ENCODE measurements at places on chromosomes 6 and 20. TPM values are rescaled to one million over a fixed set of nuclear protein-coding genes. Genes with fewer than 3 reads are reported as not detected.

Gene AFG1L
- 6.9 TPM for total RNA-seq

Gene ITPA
- total RNA-seq = 70.2 TPM

Gene PSMF1
- total RNA-seq = 93.9 TPM

Gene CST2
- total RNA-seq = not detected

Gene PDYN
- total RNA-seq = 0.59 TPM

Gene PKHD1
- total RNA-seq = 0.09 TPM

Gene MOCS3
- total RNA-seq = 9.0 TPM

Gene PRRT1
- 1.8 TPM for total RNA-seq

Gene CRISP3
- total RNA-seq = not detected

DNA sequence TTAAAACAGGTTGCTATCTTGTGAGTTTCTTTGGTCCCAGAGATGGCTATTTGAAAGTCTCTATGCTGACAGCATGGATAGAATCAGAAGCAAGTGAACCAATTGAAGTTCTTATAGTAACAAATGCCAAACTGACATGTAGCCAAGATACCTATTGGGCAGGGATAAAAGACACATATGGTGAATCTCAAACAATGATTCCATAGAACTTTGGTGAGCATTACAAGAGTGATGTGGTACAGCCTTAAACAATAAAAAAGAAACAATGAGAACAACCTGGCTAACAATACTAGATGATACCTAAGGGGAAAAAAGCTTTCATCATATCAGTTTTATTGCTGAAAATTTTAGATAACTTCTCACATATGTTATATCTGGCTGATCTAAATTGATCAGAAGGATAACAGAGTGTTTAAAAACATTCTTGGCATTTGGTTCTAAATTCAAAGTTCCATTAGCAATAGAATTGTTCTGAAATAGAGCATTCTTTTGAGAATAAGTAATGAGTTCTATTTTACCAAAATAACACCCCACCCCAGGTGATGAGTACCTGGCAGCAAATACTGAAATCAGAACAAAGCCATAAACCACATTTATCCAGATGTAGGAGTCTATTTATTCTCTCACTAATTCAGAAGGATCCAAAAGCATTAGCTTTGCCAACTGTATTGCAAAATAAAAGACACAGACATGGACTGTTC, 5.8 kb upstream of the HMGCLL1 start:
- DNase-seq = no peak
- H3K4me3 ChIP-seq = no peak overlapping the region
- no peaks in the 10 kb centered on the region for H3K36me3 ChIP-seq

DNA sequence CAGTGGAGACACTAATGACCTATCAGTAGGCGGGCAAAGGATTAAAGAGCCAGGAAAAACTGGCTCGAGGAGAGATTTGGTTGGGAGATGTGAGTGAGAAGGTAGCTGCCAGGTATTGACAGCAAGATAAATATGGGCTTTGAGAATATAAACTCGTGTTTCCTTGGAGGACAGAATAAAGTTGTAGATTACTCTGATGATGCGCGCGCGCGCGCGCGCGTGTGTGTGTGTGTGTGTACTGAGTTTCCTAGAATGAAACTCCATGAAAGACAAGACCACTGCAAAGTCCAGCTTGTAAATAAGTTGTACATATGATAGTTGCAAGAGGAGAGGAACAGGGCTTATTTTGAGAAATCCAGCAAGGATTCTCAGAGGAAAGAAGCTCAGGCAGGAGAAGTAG, 13.3 kb upstream of the TREM2 start:
- peak; percentile 8 for DNase-seq
- H3K4me1 ChIP-seq = peaks cover 2% of the 10 kb centered on the region
- no peak overlapping the region for H3K4me3 ChIP-seq
- H3K36me3 ChIP-seq = no peaks in the 10 kb centered on the region

DNA sequence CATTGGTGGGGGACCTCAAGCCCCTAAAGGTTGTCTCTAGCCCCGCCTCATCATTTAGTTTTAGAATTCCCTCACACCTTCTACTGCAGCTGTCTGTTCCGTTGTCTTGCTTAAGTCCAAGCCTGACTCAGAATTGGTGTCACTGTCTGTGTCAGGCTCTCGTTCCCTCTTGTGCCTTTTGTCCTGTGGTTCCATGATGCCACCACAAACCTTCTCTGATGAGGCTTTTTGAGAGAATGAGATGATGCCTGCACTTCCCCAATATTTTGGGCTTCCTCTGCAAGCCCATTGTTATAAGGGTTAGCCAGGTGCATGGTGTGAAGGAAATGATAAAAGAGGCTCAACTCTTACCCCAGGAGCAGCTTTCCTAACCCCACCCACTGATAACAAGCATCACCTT, 8.1 kb upstream of the AKIRIN2 start:
- H3K27ac ChIP-seq = no peak overlapping the region
- no peak overlapping the region for H3K4me3 ChIP-seq
- H3K27me3 ChIP-seq = no peaks in the 10 kb centered on the region
- no peaks in the 10 kb centered on the region for H3K36me3 ChIP-seq
- no peaks in the 10 kb centered on the region for H3K4me1 ChIP-seq
- no peak for DNase-seq

GRCh38 chr6:49955847-49956246, 8.1 kb downstream of the DEFB114 start:
- H3K4me3 ChIP-seq = no peak overlapping the region
- no peaks in the 10 kb centered on the region for H3K4me1 ChIP-seq

GRCh38 chr20:48705240-48706115, 122.3 kb downstream of the PREX1 start:
- no peak overlapping the region for H3K4me3 ChIP-seq
- no peak for DNase-seq
- H3K4me1 ChIP-seq = no peaks in the 10 kb centered on the region
- H3K36me3 ChIP-seq = no peaks in the 10 kb centered on the region

- H3K27ac ChIP-seq = no peak overlapping the region
- H3K27me3 ChIP-seq = no peaks in the 10 kb centered on the region
- no peaks in the 10 kb centered on the region for H3K4me1 ChIP-seq
- no peak for DNase-seq
- peaks cover 10% of the 10 kb centered on the region for H3K36me3 ChIP-seq
Observed at GRCh38 chr6:36873612-36874442, 776 bp downstream of the PPIL1 start.

GRCh38 chr6:146876271-146877151, 277.7 kb downstream of the ADGB start:
- no peaks in the 10 kb centered on the region for H3K36me3 ChIP-seq
- H3K4me1 ChIP-seq = no peaks in the 10 kb centered on the region
- DNase-seq = no peak
- no peak overlapping the region for H3K4me3 ChIP-seq
- no peak overlapping the region for H3K27ac ChIP-seq

DNA sequence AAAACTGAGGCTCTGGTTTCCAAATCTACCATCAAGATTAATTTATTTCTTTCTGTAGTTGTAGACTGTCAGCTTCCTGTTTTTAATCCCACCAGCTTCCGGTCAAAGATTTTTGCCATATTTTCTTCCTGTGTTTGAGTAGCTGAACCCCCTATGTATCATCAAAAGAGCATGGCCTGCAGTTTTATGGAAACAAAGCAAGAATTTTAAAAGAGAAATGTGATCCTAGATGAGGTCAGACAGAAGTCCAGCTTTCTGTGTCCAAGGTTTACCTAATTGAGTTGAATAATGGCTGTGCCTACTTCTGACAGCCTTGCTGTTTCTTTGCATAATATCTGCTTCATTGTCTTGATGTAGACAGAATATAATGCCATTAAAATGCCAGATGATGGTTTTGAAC, 163.7 kb downstream of the CARMIL1 start:
- no peak overlapping the region for H3K27ac ChIP-seq
- H3K27me3 ChIP-seq = no peaks in the 10 kb centered on the region
- H3K4me1 ChIP-seq = no peaks in the 10 kb centered on the region
- H3K36me3 ChIP-seq = peaks cover 22% of the 10 kb centered on the region
- DNase-seq = no peak
- no peak overlapping the region for H3K4me3 ChIP-seq

DNA sequence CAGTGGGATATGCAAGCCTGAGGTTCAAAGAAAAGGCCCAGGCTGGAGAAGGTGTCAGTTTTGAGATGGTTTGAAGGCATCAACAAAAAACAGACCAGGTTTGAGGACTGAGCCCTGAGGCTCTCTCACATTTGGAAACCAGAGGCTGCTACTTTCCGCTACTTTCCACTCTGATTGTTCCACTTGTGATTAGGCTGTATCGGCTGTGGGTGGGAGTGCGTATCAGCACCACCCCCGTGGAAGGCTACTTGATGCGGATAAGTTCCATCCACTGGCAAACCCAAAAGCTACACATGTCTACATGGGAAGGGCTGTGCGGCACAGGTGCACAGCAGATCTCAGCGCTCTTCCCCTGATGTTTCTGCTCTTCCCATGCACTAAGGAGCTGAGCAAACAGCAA, 198.7 kb downstream of the GMPR start:
- no peaks in the 10 kb centered on the region for H3K27me3 ChIP-seq
- H3K27ac ChIP-seq = no peak overlapping the region
- no peaks in the 10 kb centered on the region for H3K36me3 ChIP-seq
- H3K4me3 ChIP-seq = no peak overlapping the region

DNA sequence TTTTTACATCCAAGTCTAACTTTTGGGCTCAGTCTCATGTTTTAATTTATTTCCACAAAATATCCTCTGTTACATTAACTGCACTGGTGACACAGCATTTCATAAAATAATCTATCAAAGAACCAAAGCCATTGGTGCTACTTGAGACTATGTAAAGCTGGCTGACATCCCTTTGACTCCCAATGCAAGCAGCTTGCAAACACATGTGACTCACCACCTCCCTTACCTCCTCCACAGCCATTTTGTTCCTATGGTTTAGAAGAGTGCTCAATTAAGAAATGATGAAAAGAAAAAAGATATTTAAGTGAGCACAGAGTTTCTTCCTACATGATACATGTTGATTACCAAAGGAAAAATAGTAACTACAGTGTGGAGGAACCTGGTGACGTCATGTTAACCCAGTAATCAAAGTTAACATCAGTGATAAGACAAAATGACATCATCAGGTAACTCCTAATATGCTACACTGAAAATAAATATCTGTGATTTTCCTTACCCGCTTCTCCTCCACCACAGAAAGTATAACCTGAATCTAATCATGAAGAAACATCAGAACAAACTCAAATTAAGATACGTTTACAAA, 53.3 kb upstream of the LGSN start:
- no peak overlapping the region for H3K4me3 ChIP-seq
- no peak overlapping the region for H3K27ac ChIP-seq
- no peaks in the 10 kb centered on the region for H3K4me1 ChIP-seq
- H3K27me3 ChIP-seq = no peaks in the 10 kb centered on the region

- no peak overlapping the region for H3K27ac ChIP-seq
- H3K4me1 ChIP-seq = no peaks in the 10 kb centered on the region
- DNase-seq = no peak
- no peak overlapping the region for H3K4me3 ChIP-seq
Observed at GRCh38 chr6:30824698-30825097, 59.6 kb upstream of the DDR1 start.
